ENCODE measurements at places on chromosomes 5 and 9.

- DNase-seq = no peak
These were observed 716.5 kb upstream of the C9orf72 start for GRCh38 chr9:28289746-28290145.

DNA sequence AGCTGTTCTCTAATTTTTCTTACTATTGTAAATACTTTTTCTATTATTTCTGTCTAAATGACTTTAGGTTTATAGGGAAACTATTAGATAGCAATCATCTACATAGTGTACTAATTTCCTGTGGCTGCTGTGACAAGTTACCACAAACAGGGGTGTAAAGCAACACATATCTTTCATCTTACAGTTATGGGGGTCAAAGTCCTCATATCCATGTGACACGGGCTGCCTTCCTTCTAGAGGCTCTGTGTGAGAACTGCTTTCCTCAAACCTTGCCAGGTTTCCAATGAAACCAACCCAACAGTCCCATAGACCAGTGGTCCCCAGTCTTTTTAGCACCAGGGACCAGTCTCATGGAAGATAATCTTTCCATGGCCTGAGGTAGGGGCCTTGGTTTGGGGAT, 189.1 kb downstream of the ROR2 start:
- no peak for DNase-seq

DNA sequence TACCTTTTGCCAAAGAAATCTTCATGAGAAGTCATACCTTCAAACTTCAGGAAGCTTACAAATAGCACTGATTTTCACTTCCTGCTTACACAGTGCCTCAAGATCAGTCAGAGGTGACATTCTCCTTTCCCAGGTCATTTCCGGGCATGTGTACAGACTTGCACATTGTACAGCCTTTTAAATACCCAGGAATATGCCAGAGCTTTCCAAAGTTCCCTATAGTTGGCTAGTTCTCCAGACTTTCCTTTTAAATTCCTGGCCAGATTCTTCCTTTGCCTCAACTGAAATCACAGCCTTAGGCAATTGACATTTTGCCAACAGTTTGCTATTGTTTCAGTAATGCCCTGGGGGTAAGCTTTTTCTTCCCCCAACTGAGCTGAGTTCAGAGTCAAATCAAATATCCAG, 47.2 kb downstream of the RFX3 start:
- no peak for DNase-seq

GRCh38 chr5:45796959-45797553, 100.9 kb upstream of the HCN1 start:
- no peak for DNase-seq

GRCh38 chr5:73303148-73304079, 130.4 kb downstream of the TMEM174 start:
- DNase-seq = no peak

DNA sequence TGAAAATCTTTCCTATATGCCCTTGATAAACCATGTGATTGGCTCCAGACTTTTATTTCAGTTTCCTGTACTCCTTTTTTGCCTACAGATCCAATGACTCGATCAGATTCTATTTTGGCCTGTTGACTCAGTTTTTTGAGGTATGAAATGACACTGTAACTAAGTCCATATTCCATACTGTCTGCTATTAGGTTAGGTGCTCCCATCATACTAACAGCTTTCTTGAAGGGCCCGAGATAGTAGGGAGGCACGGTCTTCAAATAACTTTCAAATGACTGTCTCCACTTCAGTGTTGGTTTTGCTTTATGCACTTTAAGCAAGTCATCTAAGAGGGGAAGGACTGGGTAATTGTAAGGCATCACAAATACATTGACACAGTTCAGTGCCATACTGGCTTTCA, 295.4 kb upstream of the DAB2 start:
- DNase-seq = no peak

DNA sequence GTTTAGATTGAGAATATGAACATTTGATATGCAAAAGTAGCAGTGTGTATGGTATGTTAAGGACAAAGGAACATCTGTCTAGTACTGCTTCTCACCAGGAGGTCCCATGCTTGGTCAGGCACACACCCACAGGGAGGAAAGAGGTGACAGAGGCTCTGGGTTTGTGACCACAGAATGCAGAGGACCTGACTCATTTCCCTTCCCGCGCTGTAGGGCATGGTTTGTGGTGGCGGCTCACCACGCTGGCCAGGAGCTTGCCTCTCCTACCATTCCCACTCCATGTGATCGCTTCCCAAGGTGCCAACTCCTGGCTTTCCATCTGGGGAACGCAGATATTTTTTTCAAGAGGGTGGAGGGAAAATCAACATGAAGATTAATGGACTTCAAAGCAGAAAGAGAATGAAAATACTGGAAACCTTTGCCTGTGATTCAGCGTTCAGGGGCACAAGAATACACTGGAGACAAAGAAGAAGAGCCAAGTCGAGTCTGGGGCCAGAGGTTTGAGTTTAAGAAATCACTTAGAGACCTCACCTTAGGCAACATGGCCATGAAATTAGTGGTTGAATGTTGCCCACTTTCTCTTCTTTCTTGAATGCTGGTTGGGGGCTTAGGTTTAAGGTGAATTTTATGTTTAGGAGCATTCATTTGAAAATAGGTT, 477.8 kb downstream of the CCDC171 start:
- DNase-seq = peak; percentile 57

DNA sequence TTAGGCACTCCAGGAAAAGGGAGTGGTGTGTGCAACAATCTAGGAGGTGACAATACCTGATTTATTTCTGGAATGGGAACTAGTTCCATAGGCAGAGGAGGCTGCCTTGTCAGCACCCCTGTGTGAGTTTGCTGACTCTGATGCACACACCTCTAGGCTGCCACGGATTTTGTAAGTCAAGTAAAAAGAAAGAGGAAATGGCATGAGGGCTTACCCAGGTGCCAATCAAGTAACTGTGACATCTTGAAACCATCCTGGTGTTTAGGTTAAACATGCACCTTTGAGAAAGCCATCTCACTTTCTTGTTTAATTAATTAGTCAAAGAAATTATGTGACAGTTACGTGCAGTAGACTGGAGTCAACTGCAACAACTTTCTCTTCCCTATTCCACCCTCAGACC, 32.3 kb upstream of the FAM81B start:
- no peak for DNase-seq

DNA sequence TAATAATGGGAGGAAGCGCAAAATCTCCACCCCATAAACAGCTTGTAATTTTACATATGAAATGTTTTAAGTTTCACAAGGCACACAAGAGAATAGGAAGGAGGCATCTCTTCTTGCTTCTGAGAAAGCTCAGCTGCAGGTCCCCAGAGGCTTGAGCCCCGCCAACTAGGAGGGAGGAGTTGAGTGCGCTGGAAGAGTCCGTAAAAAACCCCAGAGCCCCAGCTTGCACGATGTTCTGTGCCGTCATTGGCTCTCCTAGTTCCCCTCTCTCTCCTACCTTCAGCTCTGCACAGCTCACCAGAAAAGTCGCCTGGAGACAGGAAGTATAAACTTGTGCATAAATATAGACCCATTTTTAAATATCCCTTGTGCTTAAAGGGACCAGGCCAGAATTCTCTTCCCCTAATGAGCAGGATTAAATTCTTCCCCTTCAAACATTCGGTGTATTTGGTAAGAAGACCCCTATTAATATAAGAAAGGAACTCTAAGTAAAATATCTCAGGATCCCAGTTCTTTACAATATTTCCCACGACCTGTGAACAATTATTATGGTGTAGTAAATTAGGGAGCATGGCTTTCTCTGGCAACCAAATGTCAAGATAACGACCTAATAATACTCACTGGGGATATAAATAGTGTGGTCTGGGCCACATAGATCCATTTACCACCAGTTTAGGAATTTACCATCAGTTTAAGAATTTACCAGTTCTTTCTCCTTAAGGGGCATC, 13.7 kb downstream of the GLRX start:
- peak; percentile 91 for DNase-seq

DNA sequence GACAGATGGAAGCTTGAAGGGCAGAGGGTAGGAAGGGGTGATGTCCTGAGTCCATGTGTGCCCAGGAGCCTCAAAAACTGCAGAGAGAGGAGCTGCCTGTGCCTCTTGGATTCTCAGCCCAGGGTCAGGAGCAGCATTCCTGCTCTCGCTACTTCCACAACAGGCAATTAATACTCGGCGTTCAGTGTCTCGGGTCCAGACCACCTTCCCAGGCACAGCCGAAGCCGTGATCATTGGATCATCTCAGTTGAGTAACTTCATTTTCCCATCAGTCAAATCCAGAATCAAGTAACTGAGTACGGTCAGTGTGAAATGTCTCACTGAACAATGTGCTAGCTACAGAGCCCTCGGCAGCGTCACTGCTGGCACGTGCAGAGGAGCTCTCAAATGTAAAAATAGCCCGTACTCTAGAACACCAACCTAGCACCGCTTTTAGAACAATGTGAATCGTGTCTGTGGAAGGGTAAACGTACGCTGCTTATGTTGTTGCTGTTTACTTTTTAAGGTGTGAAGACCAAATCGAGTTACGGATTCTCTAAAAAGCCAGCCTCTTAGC, 63.5 kb upstream of the IRX4 start:
- no peak for DNase-seq

- DNase-seq = no peak
These were observed 224.3 kb downstream of the GRIA1 start for GRCh38 chr5:153714798-153715197.

All from activated CD8-positive, alpha-beta memory T cell treated with anti-CD3 and anti-CD28 coated beads, Interleukin-2, amount 10 ng/mL, durations not matched to agents 7 days and 5 days (primary cell).